ENCODE measurements at places on chromosomes 11 and 22.

DNA sequence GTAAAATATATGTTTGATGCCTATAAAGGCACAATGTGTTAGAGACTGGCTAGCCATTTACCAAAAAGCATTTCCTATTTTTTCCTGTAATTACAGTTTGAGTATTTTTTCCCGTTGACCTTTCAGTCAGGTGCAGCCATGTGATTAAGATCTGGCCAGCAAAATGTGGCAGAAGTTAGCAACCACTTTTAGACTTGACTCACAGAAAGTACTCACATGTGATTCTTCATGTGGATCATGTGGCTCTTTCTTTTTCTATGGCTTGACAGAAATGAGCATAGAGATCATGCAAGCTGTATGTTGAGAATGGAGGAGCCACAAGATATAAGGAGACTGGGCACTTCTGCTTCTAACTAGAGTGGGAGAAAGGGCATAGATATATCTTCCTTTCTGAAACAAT is 27.3 kb upstream of the RAB38 start:
- no peak for DNase-seq

DNA sequence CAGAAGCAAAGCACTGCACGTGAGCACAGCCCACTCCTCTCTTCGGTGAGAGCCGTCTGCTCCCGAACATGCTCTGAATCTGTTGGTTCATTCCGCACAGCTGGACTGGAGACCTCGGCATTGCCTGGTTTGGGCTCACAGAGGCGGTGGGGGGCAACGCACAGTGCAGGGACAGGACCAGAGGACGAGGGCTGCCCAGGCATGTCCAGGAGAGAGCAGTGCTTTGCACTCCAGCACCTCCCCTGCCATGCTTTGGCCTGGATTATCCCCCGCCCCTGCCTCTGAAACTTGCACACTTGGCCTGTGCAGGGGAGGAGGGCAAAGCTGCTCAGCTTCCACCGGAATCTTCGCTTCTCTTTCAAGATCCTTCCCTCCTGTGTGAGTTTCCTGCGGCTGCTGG is 536.5 kb downstream of the BRD1 start:
- no peak for DNase-seq

GRCh38 chr11:3091846-3092602 is 34.8 kb upstream of the CARS1 start:
- peak; percentile 57 for DNase-seq

GRCh38 chr11:61509043-61510029 is 787 bp downstream of the LRRC10B start:
- DNase-seq = peak; percentile 58

DNA sequence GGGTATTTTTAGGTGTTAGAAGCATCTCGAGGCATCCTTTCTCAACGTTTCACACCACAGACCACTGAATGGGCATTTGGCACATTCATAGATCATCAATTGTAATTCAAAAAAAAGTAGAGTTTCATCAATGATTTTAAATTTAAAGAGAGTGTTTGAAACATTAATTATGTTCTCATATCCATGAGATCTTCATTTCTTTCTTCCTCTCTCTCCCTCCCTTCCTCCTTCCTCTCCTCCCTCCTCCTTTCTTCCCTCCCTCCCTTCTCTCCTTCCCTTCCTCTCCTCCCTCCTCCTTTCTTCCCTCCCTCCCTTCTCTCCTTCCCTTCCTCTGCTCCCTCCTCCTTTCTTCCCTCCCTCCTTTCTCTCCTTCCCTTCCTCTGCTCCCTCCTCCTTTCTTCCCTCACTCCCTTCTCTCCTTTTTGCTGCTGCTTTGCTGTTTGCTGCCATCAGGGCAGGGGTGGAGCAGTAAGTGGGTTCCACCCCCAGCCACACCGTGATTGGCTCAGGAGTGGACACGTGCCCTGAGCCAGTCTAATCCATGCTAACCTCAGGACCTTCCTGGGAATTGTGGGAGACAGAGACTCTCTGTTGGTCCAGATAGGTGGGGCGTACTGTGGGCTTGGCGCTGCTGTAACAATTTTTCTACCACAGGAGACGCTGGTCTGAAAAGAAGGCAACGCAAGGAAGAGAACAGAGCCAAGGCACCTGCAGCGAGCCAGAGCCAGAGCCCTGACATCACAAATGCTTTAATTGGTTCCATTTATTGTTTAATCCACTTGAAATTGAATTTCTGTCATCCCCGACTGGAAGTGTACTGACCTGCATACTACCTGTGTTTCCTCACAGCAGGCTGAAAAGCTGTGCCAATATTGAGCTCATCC is 33.7 kb upstream of the APOBEC3A start:
- DNase-seq = no peak

- no peak for DNase-seq
Measured at GRCh38 chr11:95805869-95806268, 15.6 kb downstream of the CEP57 start.

DNA sequence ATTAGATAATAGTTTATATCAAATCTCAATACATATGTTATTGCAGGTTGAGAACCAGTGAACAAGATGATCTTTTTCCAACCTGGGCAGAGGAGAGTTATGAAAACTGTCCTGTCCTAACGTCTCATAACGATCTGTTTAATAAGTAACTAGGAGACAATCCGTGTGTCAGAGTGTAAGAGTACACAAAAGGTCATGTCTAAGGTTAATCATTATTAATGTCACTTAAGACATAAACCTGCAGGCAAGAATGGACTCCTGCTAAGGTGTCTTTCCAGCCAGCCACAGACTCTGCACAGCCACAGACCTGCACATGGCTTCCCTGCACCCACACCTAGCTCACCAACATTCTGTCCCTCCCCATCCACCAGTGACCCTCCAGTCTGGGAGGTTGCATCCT is 10.1 kb downstream of the SLC5A4 start:
- DNase-seq = no peak

GRCh38 chr11:86955111-86955360 is 159 bp downstream of the FZD4 start:
- DNase-seq = no peak

- DNase-seq = no peak
Measured at GRCh38 chr22:43094085-43094484, 4.9 kb upstream of the TTLL1 start.

- DNase-seq = no peak
Measured at GRCh38 chr22:29654882-29655281, 51.4 kb downstream of the NF2 start.

DNA sequence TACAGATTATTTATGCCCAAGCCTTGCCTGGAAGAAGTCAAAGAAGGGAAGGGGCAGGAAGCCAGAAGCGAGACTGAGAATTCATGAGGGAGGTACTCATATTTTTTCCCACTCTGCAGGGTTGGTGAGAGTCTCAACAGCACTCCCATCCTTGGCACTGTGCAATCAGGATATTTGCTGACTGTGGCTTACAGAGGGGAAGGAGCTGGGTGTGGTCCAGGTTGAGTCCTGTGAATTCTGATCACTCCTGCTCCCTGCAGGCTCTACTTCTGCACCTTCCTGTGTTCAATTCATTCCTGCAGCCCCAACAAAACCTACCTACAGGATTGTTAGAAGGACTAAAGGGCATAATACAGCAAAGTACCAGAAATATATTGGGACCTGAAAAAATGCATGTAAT is 530.5 kb downstream of the INSC start:
- DNase-seq = no peak

GRCh38 chr22:26681395-26681821 is 24.0 kb downstream of the MIAT start:
- DNase-seq = no peak

DNA sequence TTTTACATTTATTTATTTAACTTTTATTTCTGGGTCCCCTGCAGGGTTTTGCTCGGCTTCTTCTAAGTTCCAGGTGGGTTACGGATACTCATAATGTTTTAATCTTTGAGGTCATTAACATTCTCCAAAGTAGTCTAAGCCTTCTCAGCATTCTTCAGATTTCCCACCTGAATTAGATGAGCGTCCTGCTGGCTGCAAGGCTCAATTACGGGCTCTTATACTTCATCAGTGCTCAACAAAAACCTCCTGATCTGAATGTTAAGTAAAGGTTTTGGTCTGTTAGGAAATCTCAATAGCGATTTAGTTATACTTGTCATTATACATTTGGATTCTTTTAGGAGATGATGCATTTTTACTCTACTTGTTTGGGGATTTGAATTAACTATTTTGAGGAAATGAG is 27.3 kb upstream of the NFRKB start:
- no peak for DNase-seq

- no peak for DNase-seq
Measured at GRCh38 chr11:91538065-91538464, 686.6 kb upstream of the FAT3 start.

- peak; percentile 42 for DNase-seq
Measured at GRCh38 chr11:129695571-129696308, 119.9 kb upstream of the TMEM45B start.

- DNase-seq = no peak
Measured at GRCh38 chr11:109264128-109264527, 157.9 kb upstream of the C11orf87 start.

DNA sequence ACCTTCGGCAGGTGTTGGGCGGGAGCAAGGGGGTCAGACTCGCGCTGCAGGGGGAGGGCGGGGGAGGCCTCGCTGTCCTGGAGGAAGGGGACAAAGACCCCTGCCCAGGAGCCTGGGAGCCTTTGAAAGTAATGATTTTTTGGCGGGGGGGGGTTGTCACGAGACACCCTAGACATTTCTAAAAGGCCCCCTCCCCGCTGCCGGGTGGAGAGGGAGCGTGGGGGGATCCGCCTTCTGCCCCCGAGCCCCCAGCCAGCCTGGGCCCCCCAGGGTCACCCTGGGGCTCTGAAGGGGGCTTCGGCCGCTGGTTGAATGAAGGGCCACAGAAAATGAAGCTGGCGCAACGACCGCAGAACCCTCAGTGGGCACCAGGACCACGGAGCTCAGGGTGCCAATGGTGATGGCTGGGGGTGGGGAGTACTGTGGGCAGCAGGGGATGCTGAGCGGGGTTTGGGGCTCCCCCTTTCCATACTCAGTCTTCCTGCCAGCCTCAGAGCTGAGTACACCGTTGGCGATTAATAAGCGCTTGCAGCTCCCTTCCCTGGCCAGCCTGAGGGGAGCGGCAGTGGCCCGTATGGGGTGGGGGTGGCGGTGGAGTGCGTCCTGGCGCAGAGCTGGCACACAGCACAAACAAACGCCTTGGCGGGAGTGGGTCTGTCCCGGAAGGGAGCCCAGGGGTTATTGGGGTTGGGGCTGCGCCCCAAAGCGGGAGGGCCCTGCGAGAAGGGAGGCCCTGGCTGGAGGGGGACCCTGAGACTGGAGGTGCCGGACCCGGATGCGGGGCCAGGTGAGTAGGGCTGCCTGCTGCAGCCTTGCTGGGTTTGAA is 1.2 kb upstream of the DUSP8 start:
- no peak for DNase-seq

- DNase-seq = no peak
Measured at GRCh38 chr11:4090258-4090657, 4.3 kb upstream of the RRM1 start.

GRCh38 chr22:40966726-40967085 is 15.5 kb downstream of the RBX1 start:
- no peak for DNase-seq

- no peak for DNase-seq
Measured at GRCh38 chr22:44753189-44754042, 1.0 kb downstream of the ARHGAP8 start.

DNA sequence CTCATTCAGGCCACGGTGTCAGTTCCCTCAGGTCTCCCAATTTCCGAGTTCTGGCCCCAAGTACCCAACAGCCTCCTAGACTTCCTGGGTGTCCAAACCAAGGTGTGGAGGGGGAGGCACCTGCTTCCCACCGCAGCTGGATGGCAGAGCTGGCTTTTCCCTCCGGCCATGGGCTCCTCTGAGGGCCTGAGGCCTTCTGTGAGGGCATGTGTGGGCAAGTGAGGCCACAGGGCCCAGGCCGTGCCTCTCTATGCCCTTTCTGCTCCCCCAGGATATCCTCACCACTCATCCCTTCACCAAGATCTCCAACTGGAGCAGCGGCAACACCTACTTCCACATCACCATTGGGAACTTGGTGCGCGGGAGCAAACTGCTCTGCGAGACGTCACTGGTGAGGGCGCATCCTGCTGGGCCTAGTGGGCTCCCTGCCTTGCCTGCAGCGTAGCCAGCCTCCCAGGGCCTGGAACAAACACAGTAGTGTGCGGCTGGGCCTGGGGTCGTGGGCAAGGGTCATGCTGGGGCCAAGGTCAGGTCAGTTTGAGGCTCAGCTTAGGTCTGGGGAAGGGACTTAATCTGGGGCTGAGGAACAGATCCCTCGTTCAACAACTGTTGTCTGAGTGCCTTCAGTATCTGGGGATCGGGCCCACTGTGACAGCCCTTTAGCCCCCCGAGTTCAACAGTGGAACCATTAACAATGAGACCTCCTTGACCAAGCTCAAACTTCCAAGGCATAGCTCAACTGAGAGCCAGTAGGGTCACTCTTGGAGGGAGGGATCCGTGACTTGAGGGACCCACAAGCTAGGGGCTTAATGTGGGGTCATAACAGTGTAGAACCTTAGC is 85.8 kb downstream of the MYO7A start:
- DNase-seq = no peak

DNA sequence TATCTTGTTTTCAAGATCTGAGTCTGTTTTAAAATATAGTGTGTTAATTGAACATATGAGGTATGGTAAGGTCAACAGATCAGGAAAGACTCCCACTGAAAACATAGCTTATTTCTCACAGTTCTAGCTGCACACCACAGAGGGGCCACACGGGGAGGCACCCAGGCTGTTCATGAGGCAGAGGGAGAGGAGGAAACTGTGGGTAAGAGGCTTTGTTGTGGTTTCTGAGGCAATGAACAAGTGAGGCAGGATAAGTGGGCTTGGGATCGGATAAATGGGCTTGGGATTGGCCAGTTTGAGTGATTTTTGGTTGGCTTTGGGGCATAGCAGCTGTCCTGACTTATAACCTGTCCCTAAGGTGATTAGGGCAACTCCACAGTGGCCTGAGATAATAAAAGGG is 242.1 kb downstream of the LUZP2 start:
- DNase-seq = no peak

GRCh38 chr11:134118006-134118405 is 49.1 kb downstream of the JAM3 start:
- no peak for DNase-seq

GRCh38 chr11:70270104-70270876 is at the start of gene PPFIA1:
Gene PPFIA1, plus strand, starts transcription at chr11:70270690. Its CDS starts 1,483 bp downstream, at chr11:70272173.
- DNase-seq = peak; percentile 88

- DNase-seq = no peak
Measured at GRCh38 chr22:38572065-38572464, 2.1 kb upstream of the DMC1 start.

DNA sequence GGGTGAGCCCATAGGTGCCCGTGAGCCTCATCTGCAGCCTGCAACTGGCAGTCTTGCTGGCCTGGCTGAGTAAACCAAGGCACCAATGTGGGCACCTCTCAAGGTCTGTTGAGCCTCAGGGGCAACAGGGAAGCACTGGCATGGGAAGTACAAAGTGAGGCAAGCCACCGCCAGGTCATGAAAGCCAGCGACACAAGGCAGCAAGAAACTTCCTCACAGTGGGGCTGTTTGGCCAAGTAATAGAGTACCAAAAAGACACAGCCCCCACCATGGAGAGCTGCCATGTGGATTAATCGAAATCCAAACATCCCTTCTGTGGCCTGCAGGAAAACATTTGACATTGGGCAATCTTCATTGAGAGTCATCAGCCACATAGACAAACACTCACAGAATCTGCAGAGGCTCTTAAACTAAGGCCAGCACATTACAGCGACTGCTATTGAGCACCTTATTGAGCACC is 43.6 kb upstream of the FIBIN start:
- no peak for DNase-seq

- DNase-seq = no peak
Measured at GRCh38 chr11:9922806-9923205, 258.9 kb downstream of the SWAP70 start.
